Stimulated activated CD8-positive, alpha-beta memory T cell treated with anti-CD3 and anti-CD28 coated beads, Interleukin-12 subunit alpha, Interleukin-12 subunit beta, amount 100 ng/mL, for 4 hours (primary cell): ENCODE measurements at places on chromosomes 11 and 22.

GRCh38 chr11:120800206-120800605 lies 223.7 kb upstream of the TBCEL start:
- no peak for DNase-seq

DNA sequence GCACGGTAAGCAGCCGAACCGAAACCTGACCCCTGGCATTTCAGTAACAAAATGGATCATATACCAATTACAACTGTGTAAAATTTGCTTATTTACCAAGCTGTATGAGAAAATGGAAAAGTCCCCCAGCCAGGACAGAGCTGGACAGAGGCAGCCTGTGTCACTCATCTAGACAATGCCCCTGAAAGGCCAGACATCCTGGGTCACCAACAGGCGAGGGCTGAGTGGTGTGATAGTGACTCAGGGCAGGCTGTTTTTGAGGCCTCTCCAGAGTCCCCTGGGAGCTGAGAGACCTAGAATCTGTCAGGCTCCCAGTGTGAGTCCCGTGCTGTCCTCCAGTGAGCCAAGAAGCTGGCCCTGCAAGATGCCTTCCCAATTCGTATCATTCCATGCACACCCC lies 680.4 kb downstream of the TBC1D22A start:
- DNase-seq: no peak

GRCh38 chr11:121503051-121503450 lies 50.3 kb upstream of the SORL1-AS1 start:
- DNase-seq: no peak

GRCh38 chr11:95289378-95290101 lies 58.5 kb upstream of the SESN3 start:
- no peak for DNase-seq

GRCh38 chr11:66853242-66854229 lies 3.3 kb upstream of the LRFN4 start:
- no peak for DNase-seq

DNA sequence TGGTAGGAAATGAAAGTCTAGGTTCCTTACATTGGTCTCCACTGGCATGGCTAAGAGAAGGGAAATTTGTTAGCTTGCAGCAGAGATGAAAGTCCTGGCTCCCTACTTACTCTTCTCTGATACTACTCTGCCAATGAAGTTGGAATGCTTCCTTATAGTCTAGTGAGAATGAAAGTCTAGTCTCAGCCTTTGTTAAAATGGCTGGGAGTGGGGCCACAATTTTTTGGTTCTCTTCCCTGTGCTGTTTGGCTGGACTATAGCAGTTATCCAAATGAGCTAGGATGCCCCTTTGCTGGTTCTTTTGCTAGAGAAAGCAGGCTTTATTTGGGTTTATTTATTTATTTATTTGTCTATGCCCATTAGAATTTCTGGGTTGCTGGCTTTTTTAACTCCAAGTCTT lies 414.3 kb downstream of the AASDHPPT start:
- no peak for DNase-seq
